GM10248 (cell line): ENCODE measurements at places on chromosomes 2 and 18.
A peak's percentile ranks its signal among the peaks of the same experiment; 100 is the strongest.

DNA sequence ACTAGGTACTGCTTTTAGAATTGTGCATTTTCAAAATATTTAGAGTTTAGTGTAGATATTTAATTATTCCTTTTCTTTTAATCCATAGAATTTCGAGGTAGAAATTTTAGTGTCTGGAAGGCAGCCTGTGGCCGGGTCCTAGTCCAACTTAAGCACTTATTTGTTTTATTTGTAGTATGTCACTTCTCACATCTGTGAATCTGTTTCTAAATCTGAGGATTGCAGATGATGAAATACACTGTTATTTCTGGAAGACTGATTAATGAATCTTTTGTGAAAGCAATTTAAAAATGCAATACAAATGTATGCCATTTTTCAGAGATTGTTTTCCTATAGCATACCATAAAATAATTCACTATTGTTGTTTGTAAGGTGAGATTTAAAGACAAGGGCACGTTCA is 483.9 kb upstream of the TRIB2 start:
- no peak for DNase-seq

DNA sequence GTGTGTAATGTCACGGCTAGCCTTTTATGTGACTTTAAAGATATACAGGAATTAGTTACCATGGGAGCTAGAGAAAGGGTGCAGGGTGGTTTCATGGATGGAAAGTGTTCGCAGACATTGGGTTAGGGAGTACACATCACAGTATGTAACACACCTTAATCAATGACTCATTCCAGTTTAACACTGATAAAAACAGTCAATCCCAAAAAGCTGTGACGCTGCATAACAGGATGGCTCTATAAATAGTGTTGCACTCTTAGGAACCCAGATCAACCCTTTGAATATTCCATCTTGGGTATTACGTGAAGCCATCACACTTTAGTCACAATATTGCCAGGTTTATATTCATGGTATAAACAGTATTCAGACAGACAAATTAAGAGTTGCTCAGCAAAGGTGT is 33.6 kb downstream of the CAB39 start:
- no peak for DNase-seq

- DNase-seq: no peak
Observed at GRCh38 chr2:187477051-187477450, 29.0 kb upstream of the CALCRL start.

GRCh38 chr18:777021-777420 is 35.0 kb downstream of the YES1 start:
- no peak for DNase-seq

GRCh38 chr18:13276530-13277520 is 58.3 kb downstream of the LDLRAD4 start:
- no peak for DNase-seq

- DNase-seq: no peak
Observed at GRCh38 chr2:42360493-42360889, 526 bp downstream of the COX7A2L start.

DNA sequence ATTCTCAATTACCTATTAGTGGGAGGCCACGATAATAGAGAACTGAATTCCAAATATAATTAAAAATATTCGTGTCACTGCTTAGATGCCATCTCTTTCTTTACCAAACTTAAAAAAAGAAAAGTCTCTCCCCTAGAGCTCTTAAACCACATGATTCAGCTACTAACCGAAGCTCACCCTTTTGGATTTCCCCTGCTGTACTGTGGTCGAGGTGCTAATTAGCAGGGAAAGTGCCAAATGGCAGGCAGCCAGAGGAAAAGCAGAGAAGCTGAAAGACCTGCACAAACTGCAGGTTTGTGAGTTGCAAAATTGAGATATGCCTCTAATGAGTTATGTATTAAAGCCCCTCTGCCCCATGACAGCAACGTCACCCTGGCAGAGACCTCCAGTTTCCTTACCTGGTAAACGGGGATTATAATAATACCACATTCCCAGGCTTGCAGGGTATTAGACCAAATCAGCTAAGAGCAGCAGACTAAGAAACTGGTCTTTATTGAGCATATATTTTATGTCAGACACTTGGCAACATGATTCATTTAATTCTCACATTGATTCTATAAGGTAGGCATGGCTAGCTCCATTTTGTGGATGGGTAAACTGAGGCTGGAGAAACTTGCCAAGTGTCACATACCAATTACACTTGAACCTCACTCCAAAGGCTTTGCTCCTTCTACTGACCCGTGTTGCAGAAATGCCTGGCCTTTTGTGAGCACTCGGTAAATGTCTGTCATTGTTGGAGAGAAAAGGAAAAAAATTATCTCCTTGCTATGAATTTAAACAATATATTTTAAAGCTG is 259.7 kb downstream of the LPIN1 start:
- DNase-seq: peak; percentile 60
